DMS79 (cell line): ENCODE measurements at places on chromosomes 6 and 20.

DNA sequence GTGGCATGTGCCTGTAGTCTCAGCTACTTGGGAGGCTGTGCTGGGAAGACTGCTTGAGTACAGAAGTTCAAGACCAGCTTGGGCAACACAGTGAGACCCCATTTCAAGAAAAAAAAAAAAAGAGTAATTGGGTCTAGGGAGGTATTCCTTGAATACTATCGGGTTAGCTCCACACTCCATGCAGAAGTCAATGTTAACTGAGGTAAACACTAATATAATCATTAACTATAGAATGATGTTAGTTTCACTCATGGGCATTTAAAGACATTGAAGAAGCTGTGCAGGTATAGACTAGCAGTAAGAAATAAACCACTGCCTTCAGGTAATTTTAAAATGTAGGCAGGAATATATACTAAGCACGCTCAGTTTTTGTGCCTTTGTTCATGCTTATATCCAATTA is 32.6 kb downstream of the MDN1 start:
- no peak for DNase-seq

DNA sequence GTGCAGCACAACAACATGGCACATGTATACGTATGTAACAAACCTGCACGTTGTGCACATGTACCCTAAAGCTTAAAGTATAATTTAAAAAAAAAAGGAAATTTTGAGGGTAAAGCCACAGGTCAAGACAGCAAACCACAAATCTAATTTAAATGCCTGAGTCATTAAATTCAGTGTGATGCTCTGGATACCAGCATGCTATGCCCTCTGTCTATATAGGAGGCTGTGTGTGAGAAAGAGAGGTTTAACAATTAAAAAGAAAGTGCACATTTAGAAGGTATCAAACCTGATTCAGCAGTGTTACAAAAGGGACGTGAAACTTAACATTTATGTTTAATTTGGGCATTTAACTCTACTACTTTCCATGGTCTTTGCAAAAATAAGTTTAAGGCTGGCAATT is 276.3 kb downstream of the ADGRB3 start:
- no peak for DNase-seq

DNA sequence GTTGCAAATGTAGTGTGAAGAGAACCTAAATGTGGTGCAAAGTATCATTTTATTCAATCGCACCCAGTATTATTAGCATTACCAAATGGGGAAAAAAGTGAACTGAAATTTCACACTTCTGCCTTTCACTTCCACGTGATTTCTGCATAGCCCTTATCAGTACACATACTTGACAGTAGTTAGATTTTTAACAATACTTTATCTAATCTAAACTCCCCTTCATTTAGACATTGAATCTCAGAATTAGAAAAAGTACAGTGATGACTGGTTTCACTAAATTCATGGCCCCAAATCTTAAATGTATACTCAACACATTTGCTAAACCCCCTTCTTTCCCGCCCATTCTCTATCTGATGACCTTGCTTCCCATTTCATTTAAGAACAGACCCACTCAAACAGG is 14.3 kb downstream of the STX7 start:
- no peak for DNase-seq

DNA sequence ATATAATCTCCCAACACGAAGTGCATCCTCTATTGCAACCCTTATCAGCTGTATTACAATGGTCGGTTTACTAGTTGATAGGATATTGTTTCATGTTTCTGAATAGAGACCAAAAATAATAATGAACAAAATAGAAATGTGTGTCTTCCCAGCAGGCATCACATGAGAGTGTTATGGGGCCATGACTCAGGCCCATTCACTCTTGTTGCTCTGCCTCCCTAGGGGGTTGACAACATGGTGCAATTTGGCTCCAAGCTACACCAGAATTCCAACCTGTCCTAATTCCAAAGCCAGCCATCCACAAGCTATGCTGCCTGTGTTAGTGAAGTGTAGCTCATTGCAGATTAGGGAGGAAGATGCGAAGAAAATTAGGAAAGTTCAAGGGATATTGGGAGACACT is 13.1 kb upstream of the SAYSD1 start:
- DNase-seq = no peak

- DNase-seq = peak; percentile 31
Observed at GRCh38 chr6:11215773-11216172, 16.7 kb downstream of the NEDD9 start.

- no peak for DNase-seq
Observed at GRCh38 chr6:26217714-26218075, 130.5 kb downstream of the HFE start.

DNA sequence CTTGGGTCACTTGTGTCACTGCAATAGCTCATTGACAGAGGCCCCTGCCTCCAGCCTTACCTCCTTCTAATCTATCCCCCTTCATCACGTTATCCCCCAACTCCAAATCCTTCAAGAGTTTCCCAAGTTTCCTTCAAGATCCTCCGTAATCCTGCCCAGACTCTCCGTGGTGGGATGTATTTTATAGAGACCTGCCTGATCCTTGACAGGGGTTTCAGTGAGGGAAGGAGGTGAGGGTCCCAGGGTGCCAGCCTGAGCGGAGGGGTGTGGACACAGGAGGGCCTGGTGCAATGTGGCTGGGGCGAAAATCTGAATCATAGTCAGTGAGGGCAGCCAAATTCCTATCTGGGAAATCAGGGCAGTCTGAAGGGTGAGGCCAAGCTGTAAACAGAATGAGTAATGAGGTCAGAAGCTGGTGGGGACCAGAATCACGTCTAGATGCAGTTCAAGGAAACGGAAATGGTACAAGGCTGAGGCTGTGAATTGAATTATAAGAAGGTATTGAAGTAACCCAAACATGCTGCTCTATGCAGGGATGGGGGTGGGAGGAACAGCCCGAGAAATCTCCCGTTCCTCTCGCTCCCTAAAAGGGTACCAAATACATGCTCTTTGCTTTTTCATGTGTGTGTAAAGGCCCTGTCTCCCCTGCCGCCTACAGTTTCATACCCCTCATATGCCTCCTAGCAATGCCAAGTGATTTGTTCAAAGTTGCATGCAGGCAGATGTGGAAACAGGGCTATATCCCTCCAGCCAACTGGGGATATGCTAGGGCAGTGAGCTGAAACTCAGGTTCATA is 35.4 kb upstream of the PIM1 start:
- no peak for DNase-seq

DNA sequence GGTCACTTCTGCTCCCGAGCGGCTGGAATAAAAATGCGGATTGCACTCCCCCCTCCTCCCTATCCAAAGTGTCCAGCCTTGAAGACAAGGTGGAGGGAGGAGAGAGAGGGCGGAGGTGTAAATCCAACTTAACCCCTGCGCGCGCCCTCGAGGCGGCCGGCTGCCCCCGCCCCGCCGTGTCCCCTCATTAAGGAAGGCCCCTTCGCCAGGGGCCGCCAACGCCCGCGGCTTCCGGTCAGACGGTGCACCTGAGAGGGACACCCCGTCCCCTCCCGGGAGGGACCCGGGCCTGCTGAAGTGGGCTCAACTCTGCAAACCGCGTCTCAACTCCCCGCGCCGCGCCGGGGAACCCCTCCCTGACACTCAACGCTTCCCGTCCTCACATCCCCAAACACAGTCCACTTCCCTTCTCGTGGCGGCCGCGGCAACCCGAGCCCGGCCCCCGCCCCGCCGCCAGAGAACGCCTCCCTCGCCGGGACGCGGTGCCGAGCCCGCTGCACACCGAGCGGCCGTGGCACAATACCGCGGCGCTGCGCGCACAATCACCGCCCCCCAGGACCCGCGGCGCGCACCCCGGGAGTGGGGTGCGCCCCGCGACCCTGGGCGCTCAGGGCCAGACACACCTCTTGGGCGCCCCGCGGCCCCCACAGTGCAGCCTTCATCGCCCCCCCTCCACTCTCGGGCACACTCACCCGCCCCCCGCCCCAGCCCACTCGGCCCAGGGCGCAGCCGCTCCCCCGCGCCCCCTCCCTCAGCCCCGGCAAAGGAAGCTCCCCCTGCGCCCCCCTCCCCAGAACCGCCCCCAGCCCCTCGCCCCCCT is 102.5 kb downstream of the NOL4L start:
- DNase-seq = peak; percentile 10

DNA sequence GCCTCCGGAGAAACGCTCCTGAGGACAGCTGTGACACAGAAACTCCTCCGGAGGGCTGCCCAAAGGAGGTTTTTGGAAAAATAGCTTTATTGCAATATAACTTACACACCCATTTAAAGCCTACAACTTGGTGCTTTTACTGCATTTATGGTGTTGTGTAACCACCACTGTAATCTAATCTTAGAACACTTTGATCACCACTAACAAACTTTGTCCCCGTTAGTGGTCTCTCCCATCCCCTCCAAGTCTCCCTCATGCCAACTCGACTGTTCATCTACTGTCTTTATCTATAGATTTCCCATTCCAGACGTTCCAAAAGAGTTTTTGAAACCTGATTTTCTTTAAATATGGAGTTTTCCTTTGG is 62.8 kb downstream of the SYNJ2 start:
- DNase-seq = no peak
